ENCODE measurements at places on chromosomes 6 and 20.

DNA sequence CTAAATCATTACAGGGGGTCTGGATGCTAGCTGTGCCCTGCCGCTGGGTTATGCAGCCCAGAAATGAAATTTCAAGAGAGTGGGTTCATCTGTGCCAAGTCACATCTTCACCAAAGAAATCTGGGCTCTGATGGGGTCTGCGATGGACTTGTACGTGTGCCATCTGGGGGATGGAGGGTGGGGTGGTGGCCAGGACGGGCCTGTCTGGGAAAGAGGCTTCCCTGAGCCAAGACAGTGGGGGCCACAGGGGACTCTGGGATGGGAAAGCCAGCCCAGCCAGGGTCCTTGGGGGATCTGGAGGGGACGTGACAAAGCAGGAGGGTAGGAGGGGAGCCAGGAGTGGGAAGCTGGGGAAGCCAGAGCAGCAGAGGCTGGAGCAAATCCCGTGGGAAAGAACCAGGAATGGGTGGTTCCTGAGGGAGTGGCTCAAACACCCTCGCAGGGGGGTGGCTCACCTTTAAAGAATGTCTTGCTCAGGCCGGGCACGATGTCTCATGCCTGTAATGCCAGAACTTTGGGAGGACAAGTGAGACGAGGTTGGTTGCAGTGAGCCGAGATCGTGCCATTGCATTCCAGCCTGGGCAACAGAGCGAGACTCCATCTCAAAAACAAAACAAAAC, 36.3 kb upstream of the SULF2 start:
- no peak for DNase-seq

GRCh38 chr6:28225056-28225834, at the start of gene ZSCAN9:
Gene ZSCAN9, plus strand, starts transcription at chr6:28225275. Its CDS starts 1,810 bp downstream, at chr6:28227085.
- DNase-seq, result peak; percentile 53

GRCh38 chr20:63233924-63234323, 1.8 kb upstream of the BIRC7 start:
- no peak for DNase-seq

DNA sequence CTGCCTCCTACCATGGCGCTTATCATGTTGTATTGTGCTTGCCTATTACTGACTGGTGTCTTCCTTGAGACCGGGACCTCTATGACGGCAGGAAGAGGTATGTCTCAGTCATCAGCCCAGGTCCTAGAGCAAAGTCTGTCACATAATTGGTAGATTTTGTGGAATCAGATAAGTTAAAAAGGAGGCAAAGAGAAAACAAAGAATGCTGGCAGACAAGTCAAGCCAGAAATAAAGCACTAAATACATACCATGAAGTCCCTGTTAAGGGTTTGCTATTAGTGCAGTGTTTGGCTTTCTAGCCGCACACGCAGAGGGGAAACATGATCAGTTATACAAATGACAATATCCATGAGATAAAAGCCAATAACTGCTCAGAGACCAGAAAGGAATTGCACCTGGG, 6.0 kb downstream of the TOMM34 start:
- DNase-seq, result no peak

DNA sequence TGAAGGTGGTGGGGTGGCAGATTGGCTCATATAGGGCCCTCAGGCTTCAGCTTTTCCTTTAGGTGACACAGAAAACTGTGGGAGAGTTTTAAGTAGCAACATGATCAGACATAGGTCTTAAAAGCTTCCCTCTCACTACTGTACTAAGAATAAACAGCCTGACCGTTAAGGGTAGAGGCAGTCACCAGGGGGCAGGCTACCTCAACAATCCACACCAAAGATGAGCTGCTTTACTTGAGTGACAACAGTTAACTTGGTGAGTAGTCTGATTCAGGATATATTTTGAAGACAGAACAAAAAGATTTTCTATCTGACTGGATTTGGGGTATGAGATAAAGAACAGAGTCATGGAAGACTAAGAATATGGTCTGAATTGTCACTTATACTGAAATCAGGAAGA, 193.1 kb upstream of the SHLD1 start:
- peak; percentile 53 for DNase-seq

- no peak for DNase-seq
Measured at GRCh38 chr6:127100510-127101140, 17.8 kb upstream of the RSPO3 start.

DNA sequence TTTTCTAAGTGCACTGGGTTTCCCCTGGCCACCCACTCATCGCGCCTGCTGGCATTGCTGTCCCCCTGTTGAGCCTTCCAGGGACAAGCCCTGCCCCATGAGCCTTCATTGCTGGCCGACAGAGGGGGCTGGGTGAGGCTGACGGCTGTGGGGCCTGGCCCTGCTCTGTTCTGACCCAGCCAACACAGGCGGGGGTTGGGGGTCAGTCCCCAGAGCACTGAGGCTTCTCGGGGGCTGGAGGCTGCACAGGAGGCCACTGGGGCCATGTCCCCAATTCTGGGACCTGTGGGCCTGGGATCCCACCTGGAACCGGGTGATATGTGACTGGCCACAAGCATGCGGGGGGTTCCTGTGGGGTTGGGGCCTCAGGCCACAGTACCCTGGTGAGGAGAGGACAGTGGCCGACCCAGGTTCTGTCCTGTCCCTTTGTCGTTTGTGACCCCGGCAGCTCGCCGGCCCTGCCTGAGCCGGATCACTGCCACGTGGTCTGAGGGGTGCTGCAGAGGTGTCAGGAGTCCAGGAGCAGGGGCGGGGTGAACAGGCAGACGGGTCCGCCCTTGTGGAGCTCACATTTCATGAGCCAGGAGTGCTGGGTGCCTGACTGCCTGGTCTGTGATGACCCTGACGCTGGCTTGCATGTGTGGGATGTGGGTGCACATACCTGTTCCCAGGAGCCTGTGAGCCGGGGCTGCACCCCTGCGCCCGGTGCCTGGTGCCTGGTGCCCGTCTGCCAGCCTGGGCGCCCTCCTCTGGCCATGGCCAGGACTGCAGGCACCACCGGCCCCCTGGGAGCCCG, 2.1 kb upstream of the COL20A1 start:
- peak; percentile 81 for DNase-seq

DNA sequence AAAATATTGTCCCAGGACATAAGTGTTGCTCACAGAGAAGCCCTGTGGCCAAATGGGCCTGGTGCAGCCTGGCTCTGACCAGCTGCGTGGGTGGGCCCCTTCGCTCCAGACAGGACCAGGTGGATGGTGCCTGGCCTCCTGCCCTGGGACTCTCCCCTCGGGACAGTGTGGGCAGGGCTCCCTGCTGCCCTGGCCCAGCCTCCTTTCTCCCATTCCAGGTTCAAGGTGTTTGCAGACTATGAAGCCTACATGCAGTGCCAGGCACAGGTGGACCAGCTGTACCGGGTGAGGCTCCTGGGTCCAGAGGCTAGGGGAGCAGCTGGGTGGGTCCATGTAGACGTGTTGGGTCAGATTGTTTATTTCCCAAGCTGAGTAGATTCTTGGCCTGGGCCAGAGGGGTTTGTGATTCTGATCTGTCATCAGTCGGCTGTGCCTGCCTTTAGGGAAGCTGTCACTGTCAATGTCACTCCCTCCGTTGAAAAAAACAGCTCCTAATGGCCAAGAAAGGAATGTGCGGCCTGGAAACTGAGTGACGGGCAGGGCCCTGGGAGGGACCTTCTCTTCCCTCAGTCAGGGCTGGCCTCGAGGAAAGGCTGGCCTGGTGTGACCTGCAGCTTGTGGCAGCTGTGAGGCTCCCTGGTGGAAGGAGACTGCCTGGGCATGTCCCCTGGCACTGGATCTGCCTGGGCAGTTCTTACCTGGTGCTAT, 47.7 kb downstream of the PYGB start:
- DNase-seq, result no peak

DNA sequence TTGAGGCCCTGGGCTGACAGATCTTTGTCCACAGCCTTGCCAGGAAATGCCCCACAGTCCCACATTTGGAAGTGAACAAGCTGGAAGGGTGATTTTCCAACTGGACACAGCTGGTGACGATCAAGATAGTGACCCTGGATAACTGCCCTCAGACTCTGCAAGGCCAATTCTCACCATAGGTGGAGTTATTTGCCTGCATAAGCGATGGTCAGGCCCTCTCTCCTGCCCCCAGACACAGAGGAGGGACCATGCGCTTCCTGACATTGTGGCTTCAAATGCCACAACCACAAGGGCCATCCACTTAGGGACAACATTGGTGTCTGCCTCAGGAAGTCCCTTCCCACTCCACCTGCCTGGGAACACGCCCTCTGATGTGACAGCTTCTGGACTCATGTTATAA, 96.0 kb downstream of the JPH2 start:
- no peak for DNase-seq

GRCh38 chr6:144036835-144037195, 28.8 kb upstream of the PLAGL1 start:
- no peak for DNase-seq

DNA sequence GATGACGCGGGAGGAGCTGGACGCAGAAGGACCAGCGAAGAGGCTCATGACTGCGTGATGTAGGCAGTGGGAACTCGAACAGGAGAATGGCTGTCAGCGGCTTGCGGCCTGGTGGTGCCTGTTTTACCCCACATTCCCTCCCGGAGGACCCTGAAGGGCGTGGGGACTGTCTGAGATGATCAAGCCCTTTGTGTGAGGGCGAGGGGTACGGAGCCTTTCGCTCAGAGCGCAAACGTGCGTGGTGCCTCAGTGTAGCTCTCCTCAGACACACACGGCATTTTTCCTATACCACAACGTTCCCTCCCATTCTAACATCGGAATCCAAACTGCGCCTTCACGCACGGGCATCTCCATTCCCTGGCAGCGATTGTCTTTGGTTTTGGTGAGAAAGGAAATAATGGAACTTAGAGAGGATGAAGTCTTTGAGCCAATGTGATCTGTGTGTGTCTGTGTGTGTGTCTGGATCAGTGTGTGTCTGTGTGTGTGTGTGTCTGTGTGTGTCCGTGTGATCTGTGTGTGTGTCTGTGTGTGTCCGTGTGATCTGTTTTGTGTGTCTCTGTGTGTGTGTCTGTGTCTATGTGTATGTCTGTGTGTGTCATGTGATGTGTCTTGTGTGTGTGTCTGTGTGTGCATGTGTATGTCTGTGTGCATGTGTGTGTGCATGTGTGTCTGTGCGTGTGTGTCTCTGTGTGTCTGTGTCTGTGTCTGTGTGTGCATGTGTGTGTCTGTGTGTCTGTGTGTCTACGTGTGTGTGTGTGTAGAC, 5.3 kb downstream of the PTK6 start:
- DNase-seq, result no peak

DNA sequence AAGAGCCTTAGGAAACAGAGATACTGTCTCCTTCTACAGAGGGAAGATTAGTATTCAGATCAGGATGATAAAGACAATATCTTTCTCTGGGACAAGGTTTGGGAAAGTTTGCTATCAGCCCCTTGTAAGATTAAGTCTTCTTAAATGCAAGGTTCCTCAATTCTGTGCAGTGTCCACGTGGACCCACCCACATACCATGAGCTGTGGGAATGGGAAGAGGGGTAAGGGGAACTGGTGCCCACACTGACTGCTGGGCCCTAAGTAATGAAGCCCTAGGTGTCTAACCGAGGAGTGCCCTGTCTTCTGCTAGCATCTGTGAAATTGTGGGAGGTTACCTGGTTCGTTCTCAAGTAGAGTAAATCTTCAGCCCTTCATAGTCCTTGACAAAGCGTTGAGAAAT, 5.8 kb upstream of the SSTR4 start:
- DNase-seq, result no peak

DNA sequence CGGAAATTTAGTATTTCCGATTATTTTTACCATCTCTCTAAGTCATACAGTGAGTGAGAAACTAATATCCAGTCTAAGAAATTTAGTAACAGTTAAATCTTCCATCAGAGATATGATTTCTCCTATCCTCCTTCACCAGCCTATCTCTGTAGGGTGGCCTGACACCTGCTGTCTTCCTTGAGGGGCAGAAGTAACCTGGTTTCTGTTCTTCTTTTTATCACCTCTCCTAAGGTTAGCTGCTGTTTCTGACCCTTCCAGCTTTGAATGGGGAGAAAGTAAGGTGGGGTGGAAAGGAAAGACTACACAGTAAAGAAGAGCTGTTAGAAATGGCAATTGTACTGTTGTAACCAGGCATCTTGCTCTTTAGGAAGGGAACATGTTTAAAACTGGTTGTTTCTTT, 447.7 kb downstream of the PHF3 start:
- no peak for DNase-seq

DNA sequence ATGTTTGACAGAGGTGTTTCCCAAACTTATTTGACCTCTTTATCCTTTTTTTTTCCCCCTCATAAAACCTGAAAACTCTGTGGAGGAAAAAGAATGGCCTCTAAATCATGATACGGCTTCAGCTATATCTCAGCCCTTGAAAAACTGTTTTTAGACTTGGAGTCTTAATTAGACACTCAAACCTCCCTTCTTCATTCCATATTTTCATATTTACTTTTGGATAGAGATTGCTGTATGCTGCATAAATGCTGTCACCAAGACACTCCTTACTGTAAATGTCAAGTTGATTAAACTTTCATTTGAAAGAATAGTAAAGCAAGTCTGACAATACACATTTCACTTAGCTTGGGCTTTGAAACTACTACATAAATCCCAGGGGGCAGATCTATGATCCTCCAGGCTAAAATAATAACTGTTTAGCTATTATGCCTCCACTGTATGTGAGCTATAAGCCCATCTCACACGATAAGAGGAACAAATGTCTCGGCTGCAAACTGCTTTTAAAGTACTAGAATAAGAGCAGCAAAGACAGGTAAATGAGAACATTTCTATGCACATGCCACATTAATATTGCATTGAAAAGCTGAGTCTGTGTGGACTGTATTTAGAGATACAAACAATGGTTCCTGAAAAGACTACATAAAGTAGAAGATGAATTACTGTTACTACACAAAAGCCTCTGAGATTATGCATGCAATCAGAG, 141.3 kb upstream of the HMGN3 start:
- no peak for DNase-seq

DNA sequence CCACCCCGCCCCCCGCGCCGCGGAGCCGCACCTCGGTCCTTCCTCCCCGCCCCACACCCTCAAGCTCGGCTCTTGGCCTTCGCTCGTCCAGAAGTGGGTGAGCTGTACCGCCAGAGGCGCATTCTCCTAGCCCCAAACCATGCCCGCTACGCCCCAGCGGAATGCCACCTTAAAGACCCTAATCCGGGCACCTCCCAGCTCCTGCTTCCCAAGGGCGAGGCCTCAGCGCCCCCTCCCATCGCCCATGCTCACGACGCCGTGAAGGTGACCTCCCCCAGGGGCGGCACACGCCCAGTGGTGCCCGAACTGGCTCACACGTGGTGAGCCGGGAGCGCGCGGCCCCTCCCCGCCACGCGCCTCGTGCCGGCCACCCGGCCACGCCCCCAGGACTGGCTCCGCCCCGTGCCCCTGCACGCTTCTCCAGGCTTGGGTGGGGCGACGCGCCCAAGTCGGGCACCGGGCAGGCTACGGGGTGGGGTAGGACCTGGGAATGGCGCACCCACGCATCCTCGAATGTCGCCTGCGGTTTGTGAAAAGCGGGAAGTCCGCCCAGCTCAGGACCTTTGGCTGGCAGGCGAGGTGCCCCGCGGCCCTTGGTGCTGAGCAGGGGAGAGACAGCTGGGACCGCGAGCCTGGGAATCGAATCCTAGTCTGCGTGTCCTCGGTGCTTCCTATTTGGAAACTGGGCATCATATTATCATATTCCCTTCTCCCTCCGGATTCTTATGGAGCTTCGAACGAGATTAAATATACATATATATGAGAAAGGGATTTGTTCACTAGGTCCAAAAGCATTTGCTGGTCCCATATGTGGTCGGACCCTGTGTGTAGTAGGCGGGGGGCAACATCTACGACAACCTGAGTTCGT, 941 bp upstream of the SOX12 start:
- DNase-seq, result peak; percentile 97

Data from activated naive CD8-positive, alpha-beta T cell treated with anti-CD3 and anti-CD28 coated beads, Interleukin-2, amount 10 ng/mL, durations not matched to agents 7 days and 5 days (primary cell).